ENCODE measurements at places on chromosomes 5 and 9. TPM values are rescaled to one million over a fixed set of nuclear protein-coding genes. Genes with fewer than 3 reads are reported as not detected.

- H3K27ac ChIP-seq = no peak overlapping the region
- no peak overlapping the region for H3K4me3 ChIP-seq
- no peaks in the 10 kb centered on the region for H3K4me1 ChIP-seq
- H3K27me3 ChIP-seq = peaks cover 8% of the 10 kb centered on the region
- H3K36me3 ChIP-seq = no peaks in the 10 kb centered on the region
Observed at GRCh38 chr5:99122976-99123375, 194.2 kb upstream of the CHD1 start.

GRCh38 chr5:131272307-131272706 lies 8.5 kb downstream of the CDC42SE2 start:
- H3K27ac ChIP-seq = peak overlapping the region; percentile 91
- H3K36me3 ChIP-seq = peaks cover 23% of the 10 kb centered on the region
- H3K4me3 ChIP-seq = peak overlapping the region; percentile 82
- DNase-seq = no peak

GRCh38 chr5:14011089-14012020 lies 66.9 kb upstream of the DNAH5 start:
- peaks cover 37% of the 10 kb centered on the region for H3K27me3 ChIP-seq
- H3K36me3 ChIP-seq = no peaks in the 10 kb centered on the region
- H3K4me1 ChIP-seq = peaks cover 5% of the 10 kb centered on the region
- peak; percentile 64 for DNase-seq
- H3K27ac ChIP-seq = no peak overlapping the region

The IFNA21 gene
- total RNA-seq = not detected

GRCh38 chr9:97615439-97616072 lies 17.6 kb downstream of the TSTD2 start:
- H3K36me3 ChIP-seq = peaks cover 12% of the 10 kb centered on the region
- no peaks in the 10 kb centered on the region for H3K27me3 ChIP-seq
- H3K27ac ChIP-seq = no peak overlapping the region
- H3K4me1 ChIP-seq = no peaks in the 10 kb centered on the region

- H3K27ac ChIP-seq = no peak overlapping the region
- no peak overlapping the region for H3K4me3 ChIP-seq
- H3K27me3 ChIP-seq = no peaks in the 10 kb centered on the region
- no peak for DNase-seq
- no peaks in the 10 kb centered on the region for H3K36me3 ChIP-seq
- H3K4me1 ChIP-seq = no peaks in the 10 kb centered on the region
Observed at GRCh38 chr5:178428341-178429155, 161.6 kb downstream of the COL23A1 start.
